Activated T-helper 2 cell treated with anti-CD3 and anti-CD28 coated beads, Interferon-gamma antibody, Interleukin-2, Interleukin-4, amounts not matched to agents 10 μg/mL and 5 μg/mL and 100 μg/mL, durations not matched to agents 14 hours and 24 hours and 36 hours (primary cell): ENCODE measurements at places on chromosomes 6 and 20.
A peak's percentile ranks its signal among the peaks of the same experiment; 100 is the strongest.

DNA sequence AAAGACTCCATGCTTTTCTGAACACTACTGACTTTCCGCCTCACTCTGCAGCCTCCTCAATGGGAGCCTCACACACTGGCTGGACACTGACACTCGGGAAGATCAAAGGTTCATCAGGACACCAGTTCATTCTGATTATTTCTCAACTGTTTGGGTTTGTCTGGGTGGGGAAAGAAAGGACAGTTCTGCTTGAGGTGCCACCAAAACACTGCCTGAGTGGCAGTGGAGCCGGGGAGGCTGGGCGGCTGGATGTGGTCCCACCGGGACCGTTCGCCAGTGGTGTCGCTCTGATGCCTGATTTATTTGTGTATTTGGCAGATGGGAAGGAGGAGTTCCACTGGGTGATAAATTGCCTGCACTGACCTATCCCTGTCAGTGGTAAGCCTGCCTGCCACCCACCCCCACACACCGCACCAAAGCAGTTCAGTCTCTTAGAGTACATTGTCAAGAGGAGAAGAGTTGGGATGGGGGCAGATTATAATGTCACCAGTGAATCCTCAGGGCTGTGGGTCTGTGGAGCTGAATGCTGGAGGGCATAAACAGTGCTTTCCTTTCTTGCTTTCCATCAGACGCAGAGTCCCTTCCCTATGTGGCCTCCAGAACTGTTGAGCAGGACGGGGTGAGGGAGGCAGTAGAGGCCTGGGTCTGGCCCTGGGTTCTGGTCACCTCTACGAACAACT, 49.8 kb downstream of the EDN1 start:
- no peak for DNase-seq

DNA sequence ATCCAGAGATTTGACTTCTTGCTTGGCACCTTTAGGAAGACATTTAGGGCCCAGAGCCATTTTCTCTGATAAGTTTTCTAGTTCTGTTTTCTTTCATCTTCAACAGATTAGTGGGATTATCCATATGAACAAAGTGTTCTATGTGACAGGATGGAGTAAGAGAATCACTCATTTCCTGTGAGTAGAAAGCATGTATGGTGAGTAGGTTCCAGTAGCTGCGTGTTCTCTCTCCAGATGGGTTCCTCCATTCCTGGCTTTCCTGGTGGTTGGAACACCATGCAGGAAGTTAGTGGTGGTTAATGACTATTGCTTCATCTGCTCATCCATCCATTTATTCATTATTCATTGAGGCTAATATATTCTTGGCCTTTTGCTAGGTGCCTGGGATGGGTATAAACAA, 54.0 kb downstream of the EFCAB8 start:
- no peak for DNase-seq

- DNase-seq, result no peak
These were observed 8.8 kb upstream of the MYT1 start for GRCh38 chr20:64155258-64156135.

- DNase-seq, result no peak
These were observed 33.4 kb upstream of the GCNT2 start for GRCh38 chr6:10487668-10488327.

DNA sequence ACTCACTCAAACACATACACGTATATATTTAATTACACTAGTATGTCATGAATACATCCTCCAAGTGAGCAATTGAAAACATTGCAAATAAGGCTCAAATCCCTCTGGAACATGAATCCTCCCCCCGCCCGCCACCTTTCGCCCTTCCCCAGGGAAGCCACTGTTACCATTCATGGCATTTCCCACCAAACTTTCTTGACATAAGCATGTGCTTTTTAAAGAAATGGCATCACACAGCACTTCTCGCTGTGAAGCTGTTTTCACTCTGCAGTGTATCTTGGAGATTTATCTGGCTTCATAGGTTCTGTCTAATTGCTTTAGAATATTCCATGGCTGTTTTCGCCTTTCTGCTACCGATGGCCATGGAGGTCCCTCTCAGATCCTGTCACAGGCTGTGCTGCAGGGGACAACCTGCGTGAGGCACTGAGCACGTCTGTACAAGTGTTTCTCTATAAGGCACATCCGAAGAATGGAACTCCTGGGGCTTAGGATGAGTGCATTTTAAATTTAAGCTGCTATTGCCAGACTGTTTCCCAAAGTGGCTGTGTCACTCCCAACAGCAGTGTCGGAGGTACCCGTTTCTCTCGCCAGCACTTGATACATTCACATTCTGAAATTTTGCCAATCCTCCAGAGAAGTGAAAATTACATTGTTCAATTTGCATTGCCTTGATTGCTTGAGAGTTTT, 22.2 kb upstream of the PHACTR3 start:
- DNase-seq, result no peak

DNA sequence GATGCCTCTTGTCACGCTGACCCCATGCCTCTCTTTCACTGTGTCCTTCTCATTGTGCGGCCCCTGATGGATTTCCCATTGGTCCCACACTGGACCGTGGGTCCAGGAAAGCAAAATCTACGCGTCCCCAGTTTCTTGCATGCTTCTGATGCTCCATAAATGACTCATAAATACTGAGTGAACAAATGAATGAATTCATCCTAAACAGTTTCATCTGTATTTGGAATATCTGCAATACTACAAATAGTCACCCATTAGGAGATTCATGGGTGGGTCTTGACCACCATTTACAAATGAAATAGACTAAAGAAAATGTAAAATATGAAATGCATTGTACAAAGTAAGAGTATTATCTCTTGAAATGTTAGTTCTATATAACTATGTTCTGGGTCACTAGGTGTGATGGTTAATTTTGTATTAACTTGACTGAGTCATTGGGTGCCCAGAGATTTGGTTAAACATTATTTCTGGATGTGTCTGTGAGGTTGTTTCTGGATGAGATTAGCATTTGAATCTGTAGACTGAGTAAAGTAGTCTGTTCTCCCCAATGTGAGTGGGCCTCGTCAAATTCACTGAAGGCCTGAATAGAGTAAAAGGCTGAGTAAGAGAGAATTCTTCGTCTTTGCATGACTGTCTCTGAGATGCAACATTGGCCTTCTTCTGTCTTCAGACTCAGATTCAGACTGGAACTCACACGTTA, 448.7 kb downstream of the PREX1 start:
- no peak for DNase-seq

GRCh38 chr6:154292066-154292465, 64.5 kb downstream of the IPCEF1 start:
- DNase-seq, result no peak

GRCh38 chr6:35253249-35253648, 6.3 kb upstream of the ZNF76 start:
- DNase-seq, result no peak

DNA sequence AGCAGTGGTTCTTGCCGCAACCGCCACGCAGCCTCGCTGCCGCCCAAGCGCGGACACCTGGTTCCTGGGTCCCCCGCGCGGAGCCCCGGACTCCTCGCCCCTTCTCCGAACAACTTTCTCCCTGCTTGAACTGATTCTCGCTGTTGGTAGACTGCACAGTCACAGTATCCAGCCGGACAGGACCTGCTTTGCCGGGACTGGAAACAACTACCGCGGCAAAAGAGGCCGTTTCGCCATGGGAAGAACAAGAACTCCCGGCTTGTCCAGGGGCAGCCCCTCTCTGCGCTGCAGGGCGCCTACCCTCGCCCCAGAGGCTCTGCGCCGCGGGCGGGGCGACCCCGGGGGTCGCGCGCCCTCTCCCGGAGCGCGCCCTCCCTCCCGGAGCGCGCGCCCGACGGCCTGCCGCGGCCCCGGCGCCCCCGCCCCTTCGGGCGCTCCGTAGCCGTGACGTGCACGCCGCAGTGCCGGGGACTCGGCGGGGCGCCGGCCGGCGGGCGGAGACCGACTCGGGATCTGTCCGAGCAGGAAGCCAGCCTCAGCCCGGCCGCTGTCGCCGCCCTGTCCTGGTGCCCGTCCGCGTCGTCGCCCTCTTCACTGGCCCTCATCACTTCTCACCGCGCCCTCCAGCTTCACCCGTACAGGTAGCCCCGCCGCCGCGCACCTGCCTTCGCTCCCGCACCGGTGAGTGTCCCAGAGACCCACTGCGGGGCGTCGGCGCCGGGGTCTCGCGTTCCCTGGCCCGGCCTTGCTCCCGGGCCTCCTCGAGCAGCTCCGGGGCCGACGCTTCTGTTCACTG, at the start of gene MYO6:
Gene MYO6 (plus strand): TSS at position 497 of the 796 bp plus-strand sequence. CDS start 68,309 bp downstream, outside the sequence.
- DNase-seq, result peak; percentile 22

DNA sequence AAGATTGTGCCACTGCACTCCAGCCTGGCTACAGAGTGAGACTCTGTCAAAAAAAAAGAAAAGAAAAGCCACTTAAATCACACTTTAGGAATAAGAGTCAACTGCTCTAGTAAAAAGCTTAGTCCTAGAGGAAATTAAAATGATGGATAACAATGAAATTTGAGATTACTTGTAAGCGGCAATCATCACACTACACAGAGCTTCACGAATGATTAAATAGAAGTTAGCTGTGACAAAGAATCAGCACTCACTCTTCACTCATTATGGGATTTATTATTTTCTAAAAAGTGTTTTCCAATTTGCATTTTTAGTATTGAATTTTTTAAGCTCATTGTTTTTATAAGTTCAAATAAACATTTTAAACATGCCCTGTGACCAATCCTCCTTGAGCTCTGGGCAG, 718.0 kb downstream of the UTRN start:
- no peak for DNase-seq

DNA sequence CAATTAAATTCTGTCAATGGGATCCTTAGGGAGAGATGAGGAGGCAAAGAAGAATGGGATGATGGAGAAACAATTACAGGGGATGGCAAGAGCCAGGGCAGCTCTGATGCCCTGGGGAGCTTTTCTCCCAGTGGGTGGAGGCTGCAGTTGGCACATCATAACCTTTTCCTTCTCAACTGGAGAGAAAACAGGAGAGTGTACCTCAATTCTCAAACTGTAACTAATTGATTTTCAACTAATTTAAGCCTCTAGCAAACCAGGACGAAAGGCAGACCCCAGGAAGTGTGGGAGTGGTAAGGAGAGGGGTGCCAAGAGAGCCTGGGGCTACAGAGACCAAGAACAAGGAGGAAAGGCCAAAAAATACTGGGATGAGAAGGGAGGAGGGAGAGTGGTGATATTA, 5.7 kb downstream of the BMP5 start:
- DNase-seq, result no peak

- DNase-seq, result no peak
These were observed 12.0 kb upstream of the TRDN start for GRCh38 chr6:123648723-123649122.

- no peak for DNase-seq
These were observed 3.1 kb downstream of the AURKA start for GRCh38 chr20:56388882-56389281.

DNA sequence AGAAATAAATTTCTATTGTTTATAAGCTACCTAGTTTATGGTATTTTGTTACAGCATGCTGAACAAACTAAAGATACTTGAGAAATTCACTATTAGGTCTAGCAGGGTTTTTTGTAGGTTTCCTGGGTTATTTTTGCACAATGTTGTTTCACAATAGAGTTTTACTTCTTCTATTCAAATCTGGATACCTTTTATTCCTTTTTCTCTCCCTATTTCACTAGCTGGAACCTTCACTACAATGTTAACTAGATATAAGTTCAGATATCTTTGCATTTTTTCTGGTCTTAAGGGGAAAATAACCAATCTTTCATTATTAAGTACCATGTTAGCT, 237.7 kb upstream of the CITED2 start:
- DNase-seq, result no peak

- peak; percentile 15 for DNase-seq
These were observed 25.5 kb upstream of the WFDC2 start for GRCh38 chr20:45444050-45444449.

- no peak for DNase-seq
These were observed 412.8 kb upstream of the NRSN1 start for GRCh38 chr6:23713211-23713610.

GRCh38 chr6:89183294-89183693, 33.9 kb downstream of the GABRR1 start:
- DNase-seq, result no peak

DNA sequence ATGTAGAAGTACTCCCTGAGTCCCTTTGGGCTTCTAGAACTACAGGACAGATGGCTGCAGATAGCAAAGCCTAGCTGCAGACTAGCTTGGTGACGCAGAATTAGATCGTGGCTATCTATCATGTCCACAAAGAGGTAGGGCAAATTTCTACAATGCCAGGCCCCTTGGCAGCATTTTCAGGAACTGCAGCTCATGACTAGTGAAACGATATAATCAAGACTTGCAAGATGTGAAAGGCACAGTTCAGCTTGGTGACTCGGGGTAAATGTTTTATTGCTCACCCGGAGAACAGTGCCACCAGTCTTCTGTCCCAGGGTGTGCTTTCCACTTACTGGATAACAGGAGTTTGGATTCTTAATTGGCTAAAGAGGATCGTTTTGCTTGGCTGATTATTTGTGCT, 108.7 kb upstream of the LY86 start:
- DNase-seq, result no peak

GRCh38 chr20:51528263-51529027, 14.1 kb downstream of the NFATC2 start:
- no peak for DNase-seq
